ENCODE measurements at places on chromosomes 12 and 14.
A peak's percentile ranks its signal among the peaks of the same experiment; 100 is the strongest.

- peak; percentile 45 for DNase-seq
These were observed 1.5 kb downstream of the CIPC start for GRCh38 chr14:77099425-77100167.

DNA sequence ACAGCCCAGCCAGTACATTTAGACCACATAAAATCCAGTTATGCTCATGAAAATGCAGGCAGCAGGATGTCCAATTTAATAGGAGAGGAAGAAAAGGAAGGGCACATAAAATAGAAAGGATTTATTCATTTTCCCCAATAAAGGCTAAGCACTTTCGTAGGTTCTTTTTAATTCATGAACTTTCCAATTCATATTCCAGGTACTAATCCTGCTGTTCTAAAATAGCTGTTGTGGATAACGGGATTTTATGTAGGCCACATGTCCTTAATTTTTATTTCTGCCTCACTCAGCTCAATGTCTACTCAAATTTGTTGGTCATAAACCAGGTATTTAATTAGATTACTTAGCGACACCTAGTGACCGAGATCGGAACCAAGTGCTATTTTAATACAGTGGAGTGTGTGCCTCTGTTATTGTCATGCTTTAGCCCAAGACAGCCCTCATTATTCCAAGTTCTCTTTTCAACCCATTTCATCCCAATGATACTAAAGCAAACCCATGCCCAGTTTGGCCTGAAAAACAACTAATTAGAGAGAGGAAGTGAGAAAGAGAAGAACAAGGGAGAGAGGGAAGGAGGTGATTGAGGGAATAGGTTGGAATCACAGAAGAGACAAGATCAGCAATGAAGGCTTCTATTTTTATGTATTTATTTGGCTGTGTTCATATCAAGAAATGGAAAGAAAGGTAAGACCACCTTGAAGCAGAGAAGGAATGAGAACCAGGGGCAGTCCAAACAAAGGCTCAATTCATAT, 45.9 kb upstream of the IFNG-AS1 start:
- DNase-seq: peak; percentile 41

DNA sequence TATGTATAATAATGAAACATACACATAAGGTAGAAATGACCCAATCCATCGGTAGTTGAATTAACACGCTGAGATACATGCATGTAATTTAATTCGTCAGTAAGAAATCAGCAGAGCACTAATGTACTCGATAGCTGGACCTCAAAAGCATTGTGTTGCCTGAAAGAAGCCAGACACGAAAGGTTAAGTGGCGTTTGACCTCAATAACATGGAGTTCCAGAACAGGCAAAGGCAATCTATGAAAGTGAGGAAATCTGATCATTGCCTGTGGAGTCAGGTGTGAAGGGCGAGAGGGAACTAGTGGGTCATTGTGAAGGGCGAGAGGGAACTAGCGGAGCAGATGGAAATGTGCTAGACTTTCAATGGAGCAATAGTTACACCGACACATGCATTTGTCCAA, 970.4 kb upstream of the TMEM132C start:
- no peak for DNase-seq

GRCh38 chr12:12538535-12538934, 24.1 kb downstream of the DUSP16 start:
- DNase-seq: no peak

DNA sequence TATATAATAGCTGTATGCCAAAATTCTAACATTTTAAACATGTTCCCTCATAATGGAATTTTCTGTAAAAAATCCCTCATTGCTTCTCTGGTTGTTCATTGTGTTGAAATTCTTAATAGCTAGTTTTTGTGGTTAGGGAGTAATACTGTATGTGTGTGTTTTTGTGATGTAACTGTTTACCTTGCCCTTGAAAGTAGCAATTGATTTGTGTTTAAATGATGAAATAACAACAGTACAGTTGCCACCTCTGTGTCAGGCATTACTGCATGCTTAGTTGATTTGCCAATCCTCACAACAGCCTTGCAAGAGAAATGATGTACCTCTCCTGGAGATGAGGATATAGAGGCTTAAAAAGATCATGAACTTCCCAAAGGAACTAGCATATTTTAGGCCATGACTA, 94.9 kb downstream of the DAAM1 start:
- no peak for DNase-seq

DNA sequence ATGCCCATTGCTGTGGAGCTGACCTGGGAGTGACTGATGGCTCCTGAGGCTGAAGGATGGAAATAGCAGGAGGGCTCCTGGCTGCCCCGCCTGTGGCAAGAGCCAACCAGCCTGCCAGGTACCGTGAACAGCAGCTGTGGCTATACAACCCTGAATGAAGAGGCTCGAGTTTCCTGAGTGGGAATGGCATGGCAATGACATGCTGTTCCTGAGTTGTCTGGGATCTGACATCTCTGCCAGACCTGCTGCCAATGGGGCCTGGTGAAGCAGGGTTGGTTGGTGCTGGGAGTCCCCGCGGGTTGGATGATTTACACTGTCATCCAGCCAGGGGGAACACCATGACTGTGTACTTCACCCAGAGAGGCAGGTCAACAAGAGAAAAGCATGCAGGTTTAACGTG, 31.8 kb upstream of the LRRC10 start:
- DNase-seq: no peak

GRCh38 chr12:121947981-121948380, 29.6 kb downstream of the CFAP251 start:
- no peak for DNase-seq

- DNase-seq: no peak
These were observed 34.2 kb upstream of the NINJ2 start for GRCh38 chr12:697481-697880.

DNA sequence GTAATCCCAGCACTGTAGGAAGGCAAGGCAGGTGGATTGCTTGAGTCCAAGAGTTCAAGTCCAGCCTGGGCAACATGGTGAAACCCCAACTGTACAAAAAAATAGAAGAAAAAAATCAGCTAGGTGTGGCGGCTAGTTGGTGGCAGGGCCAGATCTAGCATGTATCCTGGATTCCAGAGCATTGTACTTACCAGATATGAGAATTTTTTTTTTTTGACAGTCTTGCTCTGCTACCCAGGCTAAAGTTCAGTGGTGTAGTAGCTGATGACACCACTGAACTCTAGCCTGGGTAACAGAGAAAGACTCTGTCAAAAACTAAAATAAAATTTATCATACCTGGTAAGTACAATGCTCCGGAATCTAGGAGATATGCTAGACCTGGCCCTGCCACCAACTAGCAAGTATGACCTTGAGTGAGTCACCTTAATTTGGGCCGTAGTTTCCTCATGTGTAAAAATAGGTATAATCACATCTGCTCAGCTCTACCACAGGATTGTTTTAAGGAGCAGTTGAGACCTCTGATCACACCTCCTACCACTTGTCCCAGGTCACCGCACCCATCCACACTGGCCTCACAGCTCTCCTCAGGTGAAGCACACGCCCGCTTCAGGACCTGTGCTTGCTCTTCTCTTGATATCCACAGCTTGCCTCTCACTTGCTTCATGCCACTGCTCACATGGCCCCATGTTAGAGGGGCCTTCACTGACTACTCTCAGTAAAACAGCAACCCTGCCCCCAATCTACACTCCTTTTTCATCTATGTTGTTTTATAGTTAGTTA, 140.2 kb downstream of the STXBP6 start:
- no peak for DNase-seq

- no peak for DNase-seq
These were observed 16.0 kb upstream of the HIP1R start for GRCh38 chr12:122819209-122819785.

- DNase-seq: no peak
These were observed 107.2 kb upstream of the ESRRB start for GRCh38 chr14:76268700-76269099.

GRCh38 chr12:66733839-66734238, 55.0 kb upstream of the GRIP1 start:
- no peak for DNase-seq

- no peak for DNase-seq
These were observed 53.7 kb upstream of the PLEKHA5 start for GRCh38 chr12:19075711-19076340.

- DNase-seq: no peak
These were observed 630.4 kb downstream of the DIO2 start for GRCh38 chr14:79580906-79581305.

All from BJ (cell line).